AG08396 (cell line): ENCODE measurements at places on chromosomes 1 and 21.

GRCh38 chr1:201904579-201904978 lies 15.9 kb downstream of the SHISA4 start:
- DNase-seq, result peak; percentile 77

GRCh38 chr21:46179708-46180078 lies 4.6 kb downstream of the SPATC1L start:
- DNase-seq, result no peak

DNA sequence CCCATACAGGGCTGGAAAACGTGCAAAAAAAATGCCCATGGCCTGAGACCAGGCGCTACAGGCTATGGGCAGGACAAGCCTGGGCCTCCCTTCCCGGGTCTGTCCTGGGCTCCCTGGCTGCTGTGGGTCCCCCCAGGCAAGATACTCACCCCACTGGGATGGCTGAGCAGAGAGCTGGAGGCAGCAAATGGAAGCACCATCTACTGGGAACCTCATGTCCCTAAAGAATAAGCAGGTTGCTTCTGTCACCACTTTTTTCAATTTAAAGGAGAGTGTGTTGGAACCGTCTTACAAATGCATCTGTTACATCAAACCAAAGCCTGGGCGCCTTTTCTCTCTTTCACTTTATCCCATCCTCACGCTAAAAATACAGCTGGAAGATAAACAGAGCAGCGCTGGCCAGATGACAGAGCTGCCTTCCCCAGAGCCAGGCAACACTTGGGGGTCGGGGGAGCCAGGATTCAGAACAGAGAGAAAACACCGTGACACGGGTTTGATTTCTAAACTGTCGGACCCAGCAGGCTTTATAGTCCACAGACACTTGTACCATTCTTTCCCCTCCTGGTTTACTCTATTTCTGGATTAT lies 262.1 kb upstream of the VAMP3 start:
- DNase-seq, result no peak

DNA sequence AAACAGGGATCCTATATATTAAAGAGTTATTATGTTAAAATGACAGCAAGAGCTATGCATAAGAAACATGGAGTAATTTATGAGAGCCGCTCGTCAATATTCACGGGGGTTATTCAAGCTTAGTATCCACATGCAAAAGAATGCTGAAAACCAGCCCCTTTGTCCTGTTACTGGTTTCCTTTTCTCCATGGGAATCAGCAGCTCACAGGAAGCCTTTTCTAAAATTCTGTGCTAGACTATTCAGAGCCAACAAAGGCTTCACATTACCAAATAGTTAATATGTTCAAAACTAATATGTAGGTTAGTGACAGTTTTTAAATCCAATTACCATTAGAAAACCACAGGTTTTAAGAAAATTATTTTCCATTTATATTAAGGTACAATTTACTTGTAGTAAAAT lies 225.6 kb upstream of the MAP1LC3C start:
- DNase-seq, result no peak

- DNase-seq, result no peak
These were observed 116.4 kb downstream of the SYT2 start for GRCh38 chr1:202593845-202594244.

DNA sequence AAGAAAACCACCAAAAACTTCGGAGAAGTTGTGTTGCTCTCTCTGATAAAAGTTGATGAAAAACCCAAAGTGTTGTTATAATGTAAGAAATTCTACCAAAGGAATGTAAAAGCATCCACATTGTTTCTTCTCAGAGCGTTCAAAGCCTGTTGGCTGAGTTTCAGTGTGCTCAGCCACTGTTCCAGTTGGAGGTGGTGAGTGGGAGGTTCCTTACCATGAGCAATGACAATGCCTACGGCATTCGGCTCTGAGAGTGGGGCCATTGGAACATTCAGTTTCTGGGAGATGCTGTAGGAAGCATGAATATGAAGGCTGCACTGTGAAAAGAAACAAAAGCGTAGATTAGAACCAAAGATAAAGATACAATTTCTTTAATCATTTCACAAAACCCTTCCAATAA lies 20.5 kb upstream of the MYBPHL start:
- no peak for DNase-seq

GRCh38 chr21:42222821-42223390 lies 4.0 kb downstream of the ABCG1 start:
- no peak for DNase-seq

- DNase-seq, result no peak
These were observed 34.7 kb downstream of the VPS26C start for GRCh38 chr21:37232274-37233018.
